ENCODE measurements at places on chromosomes 3 and 15.

DNA sequence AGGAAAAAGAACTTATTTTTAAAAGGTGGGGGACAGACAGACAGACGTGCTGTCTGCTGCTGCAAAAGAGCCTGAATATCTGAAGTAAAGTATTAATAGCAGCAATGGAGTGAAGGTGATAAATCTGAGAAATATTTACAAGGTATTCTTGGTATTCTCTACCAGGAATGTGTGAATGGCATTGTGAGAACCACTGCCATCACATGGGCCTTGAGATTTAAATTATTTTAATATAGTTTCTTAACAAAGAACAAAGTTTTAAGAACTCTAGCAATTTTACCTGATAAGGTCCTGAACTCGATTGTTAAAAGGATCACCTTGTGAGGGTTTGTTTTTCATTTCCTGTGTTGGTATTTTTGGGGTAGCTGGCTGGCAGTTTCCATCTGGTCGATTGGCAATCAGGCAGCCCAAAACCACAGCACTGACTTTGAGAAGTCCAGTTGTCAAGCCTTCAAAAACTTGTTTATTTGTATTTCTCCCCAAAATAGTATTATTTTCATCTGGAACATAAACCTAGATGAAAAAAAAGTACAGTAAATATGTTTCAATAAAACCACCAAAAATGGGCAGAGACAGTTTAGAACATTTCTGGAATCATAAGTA is 97.3 kb downstream of the ISL2 start:
- DNase-seq, result no peak

- DNase-seq, result no peak
These were observed 41.8 kb downstream of the CBLB start for GRCh38 chr3:105826778-105827634.

DNA sequence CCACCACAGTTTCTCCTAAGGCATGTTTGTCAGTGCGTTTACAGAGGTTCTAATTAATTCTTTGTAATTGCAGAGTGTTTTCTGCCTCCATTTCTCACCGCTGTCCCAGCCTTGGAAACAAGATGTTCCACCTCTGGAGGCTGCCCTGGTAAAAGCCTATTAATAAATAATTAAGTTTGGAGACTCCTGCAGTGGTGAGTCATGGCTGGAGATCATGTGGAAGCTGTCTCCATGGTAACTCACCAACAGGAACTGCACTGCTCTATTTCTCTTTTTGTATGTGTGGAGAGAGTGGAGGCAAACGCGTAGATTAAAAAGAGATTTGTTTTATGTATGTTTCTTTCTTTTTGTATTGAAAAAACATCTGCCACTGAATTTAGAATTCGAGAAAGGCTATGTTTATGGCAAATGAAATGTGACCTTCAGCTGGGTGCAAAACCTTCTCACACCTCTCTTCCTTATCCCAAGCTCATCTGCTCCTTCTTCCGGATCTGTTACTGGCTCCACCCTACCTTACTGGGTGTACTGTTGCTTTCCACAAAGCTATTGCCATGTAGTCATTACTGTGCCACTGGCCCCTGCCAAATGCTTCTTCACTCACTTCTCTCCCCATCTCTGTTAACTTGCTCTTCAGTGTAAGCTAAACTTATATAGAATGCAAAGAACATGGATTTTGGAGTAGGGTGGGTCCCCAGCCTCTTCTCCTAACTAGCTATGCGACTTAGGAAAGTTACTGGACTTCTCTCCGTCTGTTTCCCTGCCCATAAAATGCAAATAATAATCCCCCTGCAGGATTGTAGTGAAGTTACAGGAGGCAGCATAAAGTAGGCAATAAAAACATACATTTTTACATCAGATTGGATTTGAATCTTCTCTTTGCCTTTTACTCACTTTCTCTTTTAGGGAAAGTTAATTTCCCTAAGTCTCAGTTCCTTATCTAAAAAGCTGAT is 778.5 kb downstream of the NTRK3 start:
- DNase-seq, result peak; percentile 14

DNA sequence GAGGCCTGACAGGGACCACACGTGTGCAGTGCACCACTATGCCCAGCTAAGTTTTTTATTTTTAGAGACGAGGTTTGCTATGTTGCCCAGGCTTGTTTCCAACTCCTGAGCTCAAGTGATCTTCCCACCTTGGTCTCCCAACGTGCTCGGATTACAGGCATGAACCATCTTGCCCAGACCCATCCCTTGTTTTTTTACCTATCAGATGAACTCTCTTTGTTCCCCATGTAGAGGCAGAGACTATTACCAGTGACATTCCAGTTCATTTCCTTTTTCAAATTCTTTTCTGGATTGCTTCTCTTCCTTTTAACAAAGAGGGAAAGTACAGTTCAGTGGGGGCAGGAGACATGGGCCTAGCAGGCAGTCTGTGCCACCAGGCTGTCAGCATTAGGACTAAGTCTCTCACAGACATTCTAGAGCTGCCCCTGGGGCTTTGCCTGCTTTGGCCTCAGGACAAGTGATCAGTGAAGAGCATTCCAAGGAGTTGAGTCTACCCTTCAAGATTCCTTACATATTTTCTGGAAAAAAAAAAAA is 103.5 kb upstream of the SLC7A14 start:
- DNase-seq, result no peak

DNA sequence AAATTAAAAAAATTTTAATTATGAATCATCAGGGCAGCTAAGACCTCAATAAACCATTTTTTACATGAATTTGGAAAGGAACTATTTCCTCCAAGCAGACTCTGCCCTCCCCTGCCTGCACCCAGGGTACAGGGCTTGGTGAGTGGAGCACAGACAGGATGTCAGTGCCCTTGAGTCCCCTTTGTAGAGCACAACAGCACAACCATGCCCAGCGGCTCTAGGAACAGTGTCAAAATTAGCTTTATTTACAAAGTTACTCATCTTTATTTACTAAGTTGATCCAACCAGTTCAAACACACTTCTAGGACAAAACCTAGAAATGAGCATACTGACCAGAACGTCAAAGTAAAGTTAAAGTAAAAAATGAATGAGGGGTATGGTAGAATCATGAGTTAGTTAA is 90.6 kb upstream of the TSC22D2 start:
- DNase-seq, result no peak

Measured in mucosa of descending colon (tissue), 3 donors.